ENCODE measurements at places on chromosomes 4 and X. TPM values are rescaled to one million over a fixed set of nuclear protein-coding genes. Genes with fewer than 3 reads are reported as not detected.

DNA sequence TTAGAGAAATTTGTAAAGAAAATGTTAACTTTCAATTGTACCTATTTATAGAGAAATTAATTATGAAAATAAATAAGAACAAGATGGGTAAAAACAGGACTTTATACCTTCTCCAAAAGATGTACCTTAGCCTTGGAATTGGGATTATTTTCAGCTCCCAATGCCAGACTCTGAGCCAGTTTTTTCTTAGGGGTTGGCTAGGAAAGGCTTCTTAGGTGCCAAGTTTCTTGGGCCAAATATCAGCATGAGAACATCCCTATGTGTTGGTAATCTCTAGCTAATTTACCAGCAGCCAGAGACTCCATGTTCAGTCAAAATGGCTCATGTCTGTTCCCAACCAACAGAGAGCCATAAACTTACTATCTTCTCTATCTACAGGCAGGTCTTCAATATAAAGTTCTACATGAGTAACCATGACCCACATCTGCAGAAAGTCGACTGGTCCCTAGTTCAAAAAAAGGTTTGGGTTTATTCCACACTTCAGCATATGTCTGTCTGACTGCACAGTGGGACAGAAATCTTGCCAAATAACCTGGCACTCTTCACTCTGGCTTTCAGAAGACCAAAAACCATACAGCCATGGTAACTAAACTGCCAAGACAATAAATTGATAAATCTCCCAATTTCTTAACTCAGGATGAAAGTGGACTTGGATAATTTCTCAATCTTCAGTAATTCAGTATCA is 380.5 kb upstream of the RASGEF1B start:
- no peaks in the 10 kb centered on the region for H3K36me3 ChIP-seq
- no peaks in the 10 kb centered on the region for H3K27me3 ChIP-seq
- no peak overlapping the region for H3K4me3 ChIP-seq
- no peaks in the 10 kb centered on the region for H3K4me1 ChIP-seq

The SMIM31 gene
- total RNA-seq: not detected

The AKAP4 gene
- total RNA-seq: not detected

GRCh38 chr4:97150966-97151365 is 992.3 kb downstream of the STPG2 start:
- H3K27me3 ChIP-seq: no peaks in the 10 kb centered on the region
- no peaks in the 10 kb centered on the region for H3K36me3 ChIP-seq
- no peaks in the 10 kb centered on the region for H3K4me1 ChIP-seq
- DNase-seq: no peak
- no peak overlapping the region for H3K4me3 ChIP-seq

GRCh38 chr4:101005659-101006058 is 341.7 kb downstream of the PPP3CA start:
- no peak overlapping the region for H3K4me3 ChIP-seq
- peaks cover 16% of the 10 kb centered on the region for H3K4me1 ChIP-seq
- H3K36me3 ChIP-seq: peaks cover 3% of the 10 kb centered on the region
- DNase-seq: no peak
- no peaks in the 10 kb centered on the region for H3K27me3 ChIP-seq

DNA sequence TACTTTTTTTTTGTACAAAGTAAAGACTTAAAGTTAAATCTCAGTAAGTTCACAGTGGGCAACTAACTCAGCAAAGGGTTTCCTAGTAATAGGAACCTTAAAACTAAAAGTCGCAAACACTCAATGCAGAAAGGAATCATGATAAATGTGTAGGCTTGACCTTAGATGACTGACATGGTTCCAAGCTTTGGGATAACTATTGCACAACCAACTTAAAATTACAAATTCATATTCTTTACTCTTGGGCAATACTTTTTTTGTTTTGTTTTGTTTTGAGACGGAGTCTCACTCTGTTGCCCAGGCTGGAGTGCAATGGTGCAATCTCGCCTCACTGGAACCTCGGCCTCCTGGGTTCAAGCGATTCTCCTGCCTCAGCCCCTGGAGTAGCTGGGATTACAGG is 8.2 kb downstream of the ELOVL6 start:
- H3K4me1 ChIP-seq: peaks cover 23% of the 10 kb centered on the region
- no peak overlapping the region for H3K4me3 ChIP-seq
- H3K27ac ChIP-seq: no peak overlapping the region
- no peaks in the 10 kb centered on the region for H3K27me3 ChIP-seq
- H3K36me3 ChIP-seq: peaks cover 22% of the 10 kb centered on the region

- H3K4me1 ChIP-seq: no peaks in the 10 kb centered on the region
- H3K36me3 ChIP-seq: no peaks in the 10 kb centered on the region
These were observed 263.2 kb downstream of the DMD start for GRCh38 chrX:32948130-32948529.

DNA sequence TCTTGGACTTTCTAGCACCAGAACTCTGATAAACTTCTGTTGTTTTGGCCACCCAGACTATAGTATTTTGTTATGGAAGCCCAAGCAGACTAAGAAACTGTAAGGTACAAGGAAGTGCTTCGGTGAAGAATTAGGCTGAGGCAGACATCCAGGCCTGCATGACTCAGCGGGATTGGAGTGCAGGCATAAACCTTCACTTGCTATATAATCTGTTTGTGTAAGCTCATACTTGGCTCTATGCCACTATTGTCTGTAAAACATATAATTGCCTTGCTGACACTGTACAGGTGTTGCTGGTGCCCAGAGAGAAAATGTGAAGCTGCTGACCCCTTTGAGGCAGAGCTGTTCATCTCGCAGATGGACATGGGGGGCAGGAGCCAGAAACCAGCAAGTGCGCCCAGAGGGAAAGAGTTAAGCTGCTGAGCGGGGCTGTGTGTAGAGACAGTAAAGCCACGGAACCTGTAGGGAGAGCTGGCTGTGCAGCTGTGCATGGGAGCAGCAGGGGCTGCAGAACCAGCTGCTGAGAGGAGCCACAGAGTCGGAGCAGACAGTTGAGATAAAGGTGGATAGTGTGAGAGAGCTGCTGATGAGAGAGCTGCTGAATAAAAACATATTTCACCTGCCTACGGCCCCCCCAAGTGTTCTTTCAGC is 96.2 kb downstream of the RBM46 start:
- no peaks in the 10 kb centered on the region for H3K4me1 ChIP-seq
- no peaks in the 10 kb centered on the region for H3K27me3 ChIP-seq
- no peaks in the 10 kb centered on the region for H3K36me3 ChIP-seq
- no peak overlapping the region for H3K27ac ChIP-seq
- DNase-seq: no peak

The FHDC1 gene
- total RNA-seq: 0.05 TPM

DNA sequence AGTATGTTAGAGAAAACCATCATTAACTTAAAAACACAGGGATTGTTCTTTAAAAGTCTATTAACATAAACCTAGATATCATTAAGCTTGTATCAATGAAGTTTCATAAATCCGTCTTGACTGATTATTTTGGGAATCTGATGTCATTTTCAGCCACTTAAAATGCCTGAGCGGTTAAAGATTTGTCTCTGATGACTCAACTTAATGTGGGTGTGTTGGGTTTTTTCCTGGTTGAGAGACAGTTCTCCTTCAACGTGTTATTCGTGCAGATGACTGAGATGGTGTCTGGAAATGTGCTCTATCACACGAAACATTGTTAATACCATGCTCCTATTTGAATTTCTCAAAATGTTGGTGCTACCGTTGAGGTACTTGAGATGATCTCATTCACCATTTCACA is 227.3 kb upstream of the TENM3 start:
- no peaks in the 10 kb centered on the region for H3K27me3 ChIP-seq
- no peaks in the 10 kb centered on the region for H3K4me1 ChIP-seq
- no peaks in the 10 kb centered on the region for H3K36me3 ChIP-seq
- no peak for DNase-seq
- no peak overlapping the region for H3K27ac ChIP-seq

The PRSS12 gene
- total RNA-seq: not detected

The FGF16 gene
- total RNA-seq: not detected

DNA sequence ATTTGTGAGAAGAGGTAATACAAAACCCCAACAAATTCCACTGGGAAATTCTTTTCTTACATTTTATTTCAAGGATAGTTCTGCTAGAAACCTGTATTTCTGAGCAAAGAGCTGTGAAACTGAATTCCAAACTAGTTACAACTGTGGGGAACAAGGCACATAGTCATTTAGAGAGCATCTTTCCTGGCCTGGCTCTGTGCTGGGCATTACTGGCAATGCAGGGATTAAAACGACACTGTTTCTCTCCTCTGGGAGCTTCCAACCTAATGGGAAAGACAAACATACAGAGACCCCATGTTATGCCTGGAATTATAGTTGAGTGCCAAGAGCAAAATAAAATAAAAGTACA is 36.5 kb downstream of the SUPT20HL1 start:
- H3K4me1 ChIP-seq: no peaks in the 10 kb centered on the region
- H3K27ac ChIP-seq: no peak overlapping the region
- no peaks in the 10 kb centered on the region for H3K36me3 ChIP-seq

The CLDN2 gene
- total RNA-seq: not detected

GRCh38 chrX:18682979-18683387 is 11.1 kb upstream of the RS1 start:
- H3K27ac ChIP-seq: no peak overlapping the region
- H3K27me3 ChIP-seq: no peaks in the 10 kb centered on the region
- H3K4me1 ChIP-seq: no peaks in the 10 kb centered on the region

GRCh38 chr4:75172551-75172950 is 239.6 kb downstream of the PARM1 start:
- H3K4me1 ChIP-seq: no peaks in the 10 kb centered on the region
- DNase-seq: no peak
- no peaks in the 10 kb centered on the region for H3K36me3 ChIP-seq
- H3K4me3 ChIP-seq: no peak overlapping the region
- no peak overlapping the region for H3K27ac ChIP-seq

DNA sequence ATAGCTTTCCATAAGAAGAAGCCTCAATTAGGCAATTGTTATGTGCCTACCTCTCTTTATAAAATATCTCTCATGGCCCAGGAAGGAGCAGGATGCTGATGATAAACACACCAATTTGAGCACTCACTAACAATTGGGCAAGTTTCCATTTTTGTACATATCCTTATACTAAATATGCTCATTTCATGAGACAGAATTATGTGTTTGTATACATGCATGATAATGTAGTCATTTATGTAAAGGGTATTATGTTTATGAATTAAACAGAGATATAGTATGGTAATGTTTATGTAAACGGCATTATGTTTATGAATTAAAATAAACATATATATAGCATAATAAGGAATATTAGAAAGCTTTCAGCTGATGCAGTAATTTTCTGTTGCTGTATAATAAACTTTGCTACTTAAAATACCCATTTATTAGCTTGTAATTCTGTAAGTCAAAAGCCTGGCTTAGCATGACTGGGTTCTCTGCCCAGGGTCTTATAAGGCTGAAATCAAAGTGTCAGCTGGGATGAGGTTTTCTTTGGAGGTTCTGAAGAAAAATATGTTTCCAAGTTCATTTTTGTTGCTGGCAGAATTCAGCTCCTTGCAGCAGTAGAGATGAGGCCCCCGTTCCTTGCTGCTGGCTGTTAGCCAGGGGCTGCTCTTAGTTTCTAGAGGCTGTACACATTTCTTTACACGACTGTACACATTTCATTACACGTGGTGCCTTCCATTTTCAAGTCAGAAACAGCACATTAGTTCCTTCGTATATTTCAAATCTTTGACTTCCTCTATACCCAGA is 89.0 kb downstream of the GLRA2 start:
- H3K27me3 ChIP-seq: no peaks in the 10 kb centered on the region
- H3K36me3 ChIP-seq: no peaks in the 10 kb centered on the region
- H3K4me3 ChIP-seq: no peak overlapping the region
- H3K27ac ChIP-seq: no peak overlapping the region

The TMPRSS11A gene
- total RNA-seq: not detected

DNA sequence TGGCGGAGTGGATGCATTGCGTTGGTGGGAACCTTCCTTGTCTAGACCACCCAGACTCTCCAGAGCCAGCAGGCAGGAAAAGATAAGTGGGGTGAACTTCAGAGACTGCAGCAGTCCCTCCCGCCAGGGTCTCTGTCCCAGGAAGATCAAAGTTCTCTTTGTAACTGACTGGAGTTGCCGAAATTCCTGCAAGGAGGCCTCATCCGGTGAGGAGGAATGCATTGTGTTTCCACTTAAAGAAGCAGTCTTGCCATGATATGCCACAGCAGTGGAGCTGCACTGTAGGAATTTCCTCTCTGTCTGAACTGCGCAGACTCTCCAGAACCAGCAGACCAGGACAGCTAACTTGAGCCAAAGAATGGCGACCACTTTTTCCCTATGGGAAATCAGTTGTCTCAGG is 1190.4 kb downstream of the TECRL start:
- H3K4me1 ChIP-seq: no peaks in the 10 kb centered on the region
- no peak for DNase-seq
- no peaks in the 10 kb centered on the region for H3K36me3 ChIP-seq
- H3K27me3 ChIP-seq: no peaks in the 10 kb centered on the region

The PABPC1L2A gene
- not detected for total RNA-seq

DNA sequence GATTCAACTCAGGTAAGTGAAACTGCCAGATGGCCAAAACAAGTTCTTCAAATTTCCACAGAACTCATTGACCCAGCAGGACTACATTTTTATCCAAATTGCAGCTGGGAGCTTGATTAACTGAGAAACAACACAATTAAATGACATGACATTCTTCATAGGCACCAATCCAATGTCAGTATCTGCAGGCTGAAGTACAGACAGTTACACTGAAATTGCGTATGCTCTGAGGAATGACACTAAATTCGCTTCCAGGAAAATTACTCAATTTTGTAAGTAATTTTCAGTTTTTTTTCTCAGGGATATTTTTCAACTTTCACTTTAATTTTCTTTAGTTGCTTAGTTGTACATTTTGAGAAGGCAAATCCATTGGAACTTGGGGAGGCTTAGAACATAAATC is 4.5 kb downstream of the C1GALT1C1 start:
- H3K27me3 ChIP-seq: no peaks in the 10 kb centered on the region
- H3K4me1 ChIP-seq: peaks cover 36% of the 10 kb centered on the region

GRCh38 chr4:158823461-158823873 is 54.6 kb downstream of the FNIP2 start:
- H3K4me1 ChIP-seq: peaks cover 86% of the 10 kb centered on the region
- H3K4me3 ChIP-seq: no peak overlapping the region
- no peaks in the 10 kb centered on the region for H3K27me3 ChIP-seq
- no peak overlapping the region for H3K27ac ChIP-seq

DNA sequence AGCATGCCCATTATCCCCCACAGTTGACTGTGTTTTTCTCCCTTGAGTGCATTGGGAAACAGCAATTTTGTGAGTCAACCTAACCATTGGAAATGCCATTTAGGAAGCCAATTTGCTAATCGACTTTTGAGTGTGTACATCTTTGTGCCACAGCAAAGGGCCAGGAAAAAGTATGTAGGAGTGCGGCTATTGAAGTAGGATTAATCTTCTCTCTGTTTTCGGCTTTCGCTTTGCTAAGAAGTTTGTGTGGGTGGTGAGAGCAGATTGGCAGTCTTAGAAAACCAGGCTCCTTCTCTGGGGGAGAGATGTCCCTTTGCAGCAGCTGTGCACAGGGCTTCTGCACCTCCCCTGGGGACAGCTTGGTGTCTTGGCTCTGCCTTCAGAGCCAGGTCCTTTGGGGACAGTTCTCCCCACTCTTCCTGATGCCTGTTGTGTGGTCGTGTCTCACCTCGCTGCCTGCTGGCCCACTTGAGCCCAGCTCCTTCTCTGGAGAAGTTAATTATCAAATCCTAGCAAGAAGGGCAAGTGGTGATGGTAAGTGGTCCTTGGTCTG is 74.5 kb downstream of the GEMIN8 start:
- H3K4me1 ChIP-seq: peaks cover 2% of the 10 kb centered on the region
- H3K4me3 ChIP-seq: no peak overlapping the region
- H3K27me3 ChIP-seq: peaks cover 6% of the 10 kb centered on the region
- DNase-seq: no peak

The SERPINA7 gene
- not detected for total RNA-seq

All from activated CD4-positive, alpha-beta memory T cell treated with anti-CD3 and anti-CD28 coated beads, Interleukin-2, amount 10 ng/mL, durations not matched to agents 7 days and 5 days (primary cell).